Fibroblast of the aortic adventitia (primary cell): ENCODE measurements at places on chromosomes 5 and 9. TPM values are rescaled to one million over a fixed set of nuclear protein-coding genes. Genes with fewer than 3 reads are reported as not detected.

The BAAT gene
- not detected in 2 replicates for total RNA-seq

The IFNK gene
- total RNA-seq = not detected in 2 replicates

The ACOT12 gene
- 0.27 TPM in 1 of 2 replicates, not detected in the other for total RNA-seq

The ADGRD2 gene
- not detected in 2 replicates for total RNA-seq

The LHX3 gene
- not detected in 2 replicates for total RNA-seq

The MPDZ gene
- total RNA-seq = 41.0 and 85.9 TPM in 2 replicates

The BASP1 gene
- 18.5 and 50.7 TPM in 2 replicates for total RNA-seq

The GARIN3 gene
- not detected in 2 replicates for total RNA-seq

The PCDHB8 gene
- total RNA-seq = 0.16 and 0.27 TPM in 2 replicates
